T follicular helper cell (primary cell): ENCODE measurements at places on chromosomes 6 and 20.

DNA sequence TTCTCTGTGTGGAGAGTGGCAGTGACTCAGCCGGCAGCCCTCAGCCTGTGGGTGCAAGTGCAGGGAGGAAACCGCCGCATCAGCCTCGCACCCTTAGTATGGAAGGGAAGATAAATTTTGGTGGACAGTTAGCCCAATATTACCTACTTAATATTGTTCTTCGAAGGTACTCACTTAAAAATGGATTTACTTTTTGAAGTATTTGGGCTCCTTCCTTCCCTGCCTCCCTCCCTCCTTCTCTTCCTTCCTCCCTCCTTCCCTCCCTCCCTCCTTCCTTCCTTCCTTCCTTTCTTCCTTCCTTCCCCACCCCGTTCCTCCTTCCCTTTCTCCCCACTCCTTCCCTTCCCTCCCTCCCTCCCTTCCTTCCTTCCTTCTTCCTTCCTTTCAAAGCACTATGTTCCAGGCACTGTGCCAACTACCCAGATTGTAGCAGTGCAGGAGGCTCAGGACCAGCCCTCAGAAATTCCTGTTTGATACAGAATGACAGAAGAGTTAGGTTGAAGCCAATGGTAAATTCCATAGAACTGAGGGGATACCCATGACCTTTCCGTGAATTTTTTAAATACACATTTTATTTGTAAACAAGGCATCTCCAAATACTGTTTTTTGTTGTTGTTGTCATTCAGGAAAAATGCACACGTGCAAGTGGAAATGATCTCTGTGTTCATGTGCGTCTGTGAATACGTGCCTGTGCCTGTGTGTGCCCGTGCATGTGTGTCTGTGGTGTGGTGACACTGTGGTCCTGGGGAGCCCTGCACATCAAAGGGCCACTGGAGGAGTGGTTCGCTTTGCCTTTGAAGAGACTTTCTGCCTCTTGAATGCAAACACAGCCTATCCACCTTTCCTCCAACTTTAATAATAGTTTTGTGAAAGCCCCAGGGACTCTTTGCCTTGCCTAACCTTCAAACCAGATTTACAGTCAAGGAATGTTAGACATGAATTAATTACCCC, 141.7 kb downstream of the EDN3 start:
- DNase-seq: no peak

- no peak for DNase-seq
Observed at GRCh38 chr6:111569951-111570350, 35.7 kb downstream of the TRAF3IP2 start.

GRCh38 chr20:61810738-61811135, 254.9 kb downstream of the TAF4 start:
- no peak for DNase-seq

- no peak for DNase-seq
Observed at GRCh38 chr6:160015778-160016684, 47.1 kb downstream of the IGF2R start.

GRCh38 chr6:52537001-52537753, 39.7 kb downstream of the TRAM2 start:
- no peak for DNase-seq

GRCh38 chr6:165181951-165182414, 127.4 kb downstream of the C6orf118 start:
- no peak for DNase-seq
